CD8-positive, alpha-beta memory T cell (primary cell): ENCODE measurements at places on chromosomes 3 and 15.

DNA sequence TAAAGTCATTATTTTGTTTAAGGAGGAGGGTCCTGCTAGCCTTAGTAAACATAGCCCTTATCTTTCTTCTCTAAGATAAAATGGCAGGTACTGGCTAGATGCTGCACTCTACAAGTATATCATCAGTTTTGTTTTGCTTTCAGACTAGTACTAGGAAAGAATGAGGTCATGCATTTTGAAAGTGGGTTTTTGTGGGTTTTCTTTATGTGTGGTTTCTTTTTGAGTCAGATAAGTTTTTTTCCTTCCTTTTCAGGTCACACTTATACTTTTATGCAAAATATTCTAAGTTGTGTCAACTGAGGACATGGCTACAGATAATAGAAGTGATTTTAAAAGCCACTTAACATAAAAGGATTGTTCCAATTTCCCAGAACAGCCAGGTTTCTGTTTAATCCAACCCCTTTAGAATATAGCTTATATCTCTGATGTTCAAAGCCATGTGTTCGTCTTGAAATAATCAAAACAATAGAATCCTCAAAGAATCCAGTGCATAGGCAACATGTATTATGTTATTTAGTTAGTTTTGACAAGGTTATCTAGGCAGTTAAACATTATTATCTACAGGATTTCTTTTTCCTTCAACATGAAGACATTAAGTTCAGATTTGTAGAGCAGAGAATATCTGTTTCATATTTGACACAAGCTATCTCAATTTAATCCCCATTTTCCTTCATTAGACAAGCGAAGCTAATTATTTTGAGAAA, 406.2 kb downstream of the RBMS3 start:
- H3K4me3 ChIP-seq, result no peak overlapping the region
- no peak for DNase-seq
- H3K4me1 ChIP-seq, result no peaks in the 10 kb centered on the region
- no peaks in the 10 kb centered on the region for H3K27me3 ChIP-seq
- H3K27ac ChIP-seq, result no peak overlapping the region

DNA sequence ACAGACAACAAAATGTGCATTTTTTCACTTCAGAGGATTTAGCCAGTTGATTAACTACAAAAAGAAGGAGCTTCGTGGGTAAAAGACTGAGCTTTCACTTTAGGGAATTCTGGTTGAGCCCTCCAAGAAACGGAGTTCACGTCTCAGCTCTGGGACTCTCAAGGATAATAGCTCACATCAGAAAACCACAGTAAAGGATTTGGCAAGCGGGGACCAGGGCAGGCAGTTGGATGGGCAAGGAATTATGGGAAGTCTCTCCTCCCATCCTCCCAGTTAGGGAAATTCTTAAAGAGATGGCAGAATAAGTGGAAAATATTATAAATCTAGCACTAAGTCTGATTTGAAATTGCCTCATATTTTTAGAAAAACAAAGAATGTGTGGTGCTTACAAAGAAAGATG, 188.3 kb upstream of the EOMES start:
- DNase-seq, result no peak
- no peak overlapping the region for H3K27ac ChIP-seq
- H3K4me3 ChIP-seq, result no peak overlapping the region

DNA sequence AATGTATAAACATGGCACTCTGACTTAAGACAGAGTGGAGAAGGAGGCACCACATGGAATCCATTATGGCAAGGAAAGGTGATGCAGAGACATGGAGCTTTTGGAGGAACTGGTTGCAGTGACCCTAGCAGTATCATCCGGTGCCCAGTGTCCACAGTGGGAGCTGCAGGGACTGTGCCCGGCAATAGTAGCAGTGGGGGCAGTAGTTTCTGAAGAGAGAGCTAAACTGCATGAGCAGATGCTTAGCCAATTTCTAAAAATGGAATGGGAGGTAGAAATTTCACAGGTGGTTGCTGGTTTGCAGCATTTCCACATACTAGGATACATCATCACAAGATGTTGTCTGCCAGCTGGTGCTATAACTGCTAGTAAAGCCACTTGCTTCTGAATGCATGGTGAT, 7.8 kb upstream of the TM2D3 start:
- H3K36me3 ChIP-seq, result peaks cover 15% of the 10 kb centered on the region
- H3K4me3 ChIP-seq, result no peak overlapping the region
- no peaks in the 10 kb centered on the region for H3K27me3 ChIP-seq

DNA sequence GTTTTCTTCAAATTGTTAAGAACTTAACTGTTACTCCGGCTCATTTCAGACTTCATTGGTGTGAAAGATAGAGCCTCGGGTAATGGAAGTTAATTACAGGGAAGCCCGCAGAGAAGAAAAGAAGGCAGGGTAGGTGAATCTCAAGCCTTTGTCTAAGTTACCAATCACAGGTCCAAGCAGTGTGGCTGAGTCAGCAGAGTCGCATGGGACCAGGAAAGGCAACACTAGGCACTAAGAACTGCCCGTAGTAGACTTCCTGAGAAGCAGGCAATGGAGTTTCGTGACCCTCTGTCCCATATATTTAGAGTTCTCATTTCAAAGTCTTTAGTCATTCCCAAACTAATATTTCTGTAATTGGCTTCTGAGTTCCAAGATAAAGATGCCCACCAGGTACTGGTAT, 122.9 kb upstream of the STT3B start:
- H3K27me3 ChIP-seq, result no peaks in the 10 kb centered on the region
- no peak for DNase-seq
- no peak overlapping the region for H3K4me3 ChIP-seq
- H3K4me1 ChIP-seq, result no peaks in the 10 kb centered on the region
- H3K27ac ChIP-seq, result no peak overlapping the region

GRCh38 chr3:26406636-26407035, 215.9 kb upstream of the LRRC3B start:
- H3K4me3 ChIP-seq, result no peak overlapping the region
- no peak overlapping the region for H3K27ac ChIP-seq
- DNase-seq, result no peak

GRCh38 chr3:70583682-70584081, 271.2 kb upstream of the MDFIC2 start:
- no peak for DNase-seq
- no peak overlapping the region for H3K27ac ChIP-seq
- no peaks in the 10 kb centered on the region for H3K4me1 ChIP-seq
- no peaks in the 10 kb centered on the region for H3K27me3 ChIP-seq
- H3K36me3 ChIP-seq, result no peaks in the 10 kb centered on the region
- no peak overlapping the region for H3K4me3 ChIP-seq

DNA sequence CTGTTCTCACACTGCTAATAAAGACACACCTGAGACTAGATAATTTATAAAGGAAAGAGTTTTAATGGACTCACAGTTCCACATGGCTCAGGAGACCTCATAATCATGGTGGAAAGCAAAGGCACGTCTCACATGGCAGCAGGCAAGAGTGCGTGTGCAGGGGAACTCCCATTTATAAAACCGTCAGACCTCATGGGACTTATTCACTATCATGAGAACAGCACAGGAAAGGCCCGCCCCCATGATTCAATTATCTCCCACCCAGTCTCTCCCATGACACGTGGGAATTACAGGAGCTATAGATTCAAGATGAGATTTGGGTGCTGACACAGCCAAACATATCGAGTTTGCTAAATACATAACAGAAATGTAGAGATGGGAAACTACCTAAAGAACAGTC, 39.5 kb upstream of the DGKG start:
- no peaks in the 10 kb centered on the region for H3K36me3 ChIP-seq
- no peak overlapping the region for H3K4me3 ChIP-seq

DNA sequence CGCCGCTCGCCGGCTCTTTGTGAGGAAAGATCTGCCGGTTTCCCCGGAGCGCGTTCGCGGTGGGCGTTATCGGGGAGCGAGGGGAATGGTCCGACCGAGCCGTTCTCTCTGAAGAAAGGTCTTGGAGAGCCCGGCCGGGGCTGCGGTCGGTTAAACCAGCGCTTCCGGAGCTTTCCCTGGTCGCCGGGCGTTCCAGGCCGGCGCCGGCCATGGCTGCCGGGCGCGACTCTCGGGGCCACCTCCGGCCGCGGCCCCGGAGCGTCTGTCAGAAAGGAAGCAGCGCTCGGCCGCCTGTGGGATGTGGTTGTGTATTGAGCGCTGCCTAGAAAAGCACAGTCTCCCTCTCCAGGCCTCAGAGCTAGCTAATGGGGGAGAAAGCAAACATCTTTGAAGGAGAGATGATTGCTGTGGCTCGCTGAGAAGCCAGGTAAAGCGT, 731 bp downstream of the FYTTD1 start:
- H3K4me1 ChIP-seq, result peaks cover 43% of the 10 kb centered on the region
- peak overlapping the region; percentile 66 for H3K27ac ChIP-seq
- no peaks in the 10 kb centered on the region for H3K27me3 ChIP-seq
- no peaks in the 10 kb centered on the region for H3K36me3 ChIP-seq
- peak overlapping the region; percentile 82 for H3K4me3 ChIP-seq

- no peaks in the 10 kb centered on the region for H3K4me1 ChIP-seq
- H3K27ac ChIP-seq, result no peak overlapping the region
- DNase-seq, result no peak
- H3K4me3 ChIP-seq, result no peak overlapping the region
Observed at GRCh38 chr15:38054488-38054887, 120.0 kb downstream of the TMCO5A start.

GRCh38 chr3:73513260-73513659, 111.5 kb downstream of the PDZRN3 start:
- no peak for DNase-seq
- H3K27ac ChIP-seq, result no peak overlapping the region
- H3K4me3 ChIP-seq, result no peak overlapping the region
- H3K36me3 ChIP-seq, result no peaks in the 10 kb centered on the region

DNA sequence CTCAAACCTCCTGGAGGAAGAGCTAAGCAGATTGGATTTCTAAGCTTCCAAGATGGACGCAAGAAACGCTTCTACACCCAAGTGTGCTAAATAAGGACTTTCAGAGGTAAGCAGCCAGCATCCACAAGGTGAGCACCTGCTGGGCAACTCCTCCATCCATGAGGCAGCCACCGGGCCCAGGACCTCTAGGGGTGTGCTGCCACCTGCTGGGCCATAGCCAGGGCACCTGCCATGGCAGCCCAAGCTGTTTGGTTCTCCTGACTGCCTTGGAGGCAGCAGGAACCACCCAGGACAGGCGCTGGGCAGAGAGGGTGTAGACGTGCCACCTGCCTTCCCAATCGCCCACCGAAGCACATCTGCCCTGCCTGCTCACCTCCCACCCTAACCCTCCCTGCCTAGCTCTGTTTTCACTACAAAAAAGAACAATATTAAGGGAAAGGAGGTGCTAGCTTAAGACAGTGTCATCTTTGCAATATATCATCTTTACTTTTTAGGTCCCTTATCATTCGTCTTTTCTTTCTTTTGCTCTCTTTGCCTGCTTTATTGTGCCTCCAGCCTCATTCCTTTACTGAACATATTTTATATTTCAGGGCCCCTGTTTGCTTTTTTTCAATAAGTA, 12.9 kb downstream of the C15orf62 start:
- no peak overlapping the region for H3K4me3 ChIP-seq
- no peak overlapping the region for H3K27ac ChIP-seq
- H3K4me1 ChIP-seq, result peaks cover 12% of the 10 kb centered on the region
- peaks cover 17% of the 10 kb centered on the region for H3K36me3 ChIP-seq
- DNase-seq, result peak; percentile 69

DNA sequence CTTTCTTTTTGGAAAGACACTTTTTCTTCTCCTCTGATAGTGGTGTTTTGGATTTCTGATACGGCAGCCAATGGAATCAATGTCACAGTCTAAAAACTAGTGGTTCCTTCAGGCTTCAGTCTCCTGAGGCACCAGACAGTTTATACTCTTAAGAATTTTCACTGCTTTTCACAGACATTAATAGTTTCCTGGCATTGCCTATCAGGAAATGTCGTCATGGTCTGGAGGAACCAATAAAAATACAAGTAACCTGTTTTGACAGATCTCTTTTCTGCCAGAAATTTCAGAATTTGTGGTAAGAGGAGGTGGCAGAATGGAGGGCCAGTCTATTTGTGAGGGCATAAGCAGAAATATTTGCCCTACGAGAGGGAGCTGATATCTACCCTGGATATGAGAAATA, 44.8 kb downstream of the FILIP1L start:
- H3K4me3 ChIP-seq, result no peak overlapping the region
- DNase-seq, result no peak
- no peaks in the 10 kb centered on the region for H3K27me3 ChIP-seq
- peaks cover 29% of the 10 kb centered on the region for H3K4me1 ChIP-seq

DNA sequence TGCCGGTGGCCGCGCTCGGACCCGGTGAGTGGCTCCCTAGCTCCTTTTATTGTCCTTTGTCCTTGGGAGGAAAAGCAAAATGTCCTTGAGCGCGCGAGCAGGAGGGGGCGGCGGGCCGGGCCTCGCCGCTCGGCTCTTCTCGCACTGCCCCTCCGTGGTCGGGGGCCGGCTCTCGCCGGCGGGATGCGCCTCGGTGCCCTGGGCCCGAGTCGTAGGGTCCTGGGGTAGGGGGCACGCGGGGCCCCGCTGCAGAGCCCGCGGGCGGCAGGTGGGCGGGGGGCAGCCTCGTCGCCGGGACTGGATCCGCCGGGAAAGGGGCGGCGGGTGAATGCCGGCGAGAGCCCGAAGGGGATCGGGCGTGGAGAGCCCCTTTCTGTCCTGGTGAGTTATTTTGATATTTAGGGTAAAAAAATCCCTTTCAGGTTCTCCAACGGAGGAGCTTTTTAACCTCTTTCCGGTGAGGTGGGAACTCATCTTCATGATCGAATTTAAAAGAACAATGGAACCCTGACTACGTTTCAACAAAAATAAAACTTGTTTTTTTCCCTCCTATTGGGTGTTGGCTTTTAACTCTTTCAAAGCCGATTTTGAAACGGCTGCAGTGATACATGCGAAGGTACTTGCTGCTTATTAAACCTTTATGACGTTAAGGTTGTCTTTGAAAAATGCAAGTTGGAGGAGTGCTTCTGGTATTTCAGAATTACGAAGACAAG, 16.8 kb upstream of the CHD2 start:
- peak overlapping the region; percentile 79 for H3K4me3 ChIP-seq
- peak; percentile 4 for DNase-seq
- H3K36me3 ChIP-seq, result peaks cover 22% of the 10 kb centered on the region
- no peaks in the 10 kb centered on the region for H3K27me3 ChIP-seq

GRCh38 chr3:85933326-85933725, 974.5 kb downstream of the CADM2 start:
- H3K36me3 ChIP-seq, result no peaks in the 10 kb centered on the region
- no peaks in the 10 kb centered on the region for H3K4me1 ChIP-seq
- no peak for DNase-seq
- H3K4me3 ChIP-seq, result no peak overlapping the region
- no peaks in the 10 kb centered on the region for H3K27me3 ChIP-seq

DNA sequence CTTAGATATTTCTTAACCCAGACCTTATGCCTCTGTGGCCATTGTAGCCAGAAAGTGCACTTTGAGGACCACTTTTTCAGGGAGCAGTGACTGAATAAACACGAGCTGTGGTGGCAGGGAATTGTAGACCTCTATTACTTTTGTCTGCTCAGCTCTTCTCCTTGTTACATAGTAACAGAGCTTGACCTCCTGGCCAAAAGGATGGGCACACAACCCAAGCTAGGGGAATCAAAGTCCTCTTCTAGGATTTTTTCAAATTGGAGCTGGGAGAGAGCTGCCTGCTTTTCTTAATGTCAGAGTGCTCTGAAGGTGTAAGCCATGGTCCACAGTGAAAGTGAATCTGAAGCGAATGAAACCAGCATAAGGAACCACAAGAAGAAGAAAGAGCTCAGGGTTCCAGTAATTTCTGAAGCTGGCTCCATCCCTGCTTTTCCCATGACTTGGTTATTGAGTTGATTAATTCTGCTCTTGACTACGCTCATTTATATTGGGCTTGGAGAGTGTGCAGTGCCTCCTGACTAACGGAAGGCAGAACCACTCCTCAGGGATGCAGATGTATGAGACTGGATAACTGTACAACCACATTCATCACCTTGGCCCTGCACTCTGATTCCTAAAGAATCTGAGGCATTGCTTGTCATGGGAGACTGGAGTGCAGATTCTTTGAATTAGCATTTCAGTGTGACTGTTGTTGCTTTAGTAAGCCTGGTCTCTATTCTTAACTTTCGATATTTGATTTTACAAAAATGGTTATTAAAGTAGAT, 60.9 kb downstream of the TLNRD1 start:
- no peaks in the 10 kb centered on the region for H3K36me3 ChIP-seq
- H3K27ac ChIP-seq, result no peak overlapping the region
- no peaks in the 10 kb centered on the region for H3K4me1 ChIP-seq
- H3K27me3 ChIP-seq, result no peaks in the 10 kb centered on the region
- no peak for DNase-seq
- no peak overlapping the region for H3K4me3 ChIP-seq
